ENCODE measurements at places on chromosomes 11 and 22.

DNA sequence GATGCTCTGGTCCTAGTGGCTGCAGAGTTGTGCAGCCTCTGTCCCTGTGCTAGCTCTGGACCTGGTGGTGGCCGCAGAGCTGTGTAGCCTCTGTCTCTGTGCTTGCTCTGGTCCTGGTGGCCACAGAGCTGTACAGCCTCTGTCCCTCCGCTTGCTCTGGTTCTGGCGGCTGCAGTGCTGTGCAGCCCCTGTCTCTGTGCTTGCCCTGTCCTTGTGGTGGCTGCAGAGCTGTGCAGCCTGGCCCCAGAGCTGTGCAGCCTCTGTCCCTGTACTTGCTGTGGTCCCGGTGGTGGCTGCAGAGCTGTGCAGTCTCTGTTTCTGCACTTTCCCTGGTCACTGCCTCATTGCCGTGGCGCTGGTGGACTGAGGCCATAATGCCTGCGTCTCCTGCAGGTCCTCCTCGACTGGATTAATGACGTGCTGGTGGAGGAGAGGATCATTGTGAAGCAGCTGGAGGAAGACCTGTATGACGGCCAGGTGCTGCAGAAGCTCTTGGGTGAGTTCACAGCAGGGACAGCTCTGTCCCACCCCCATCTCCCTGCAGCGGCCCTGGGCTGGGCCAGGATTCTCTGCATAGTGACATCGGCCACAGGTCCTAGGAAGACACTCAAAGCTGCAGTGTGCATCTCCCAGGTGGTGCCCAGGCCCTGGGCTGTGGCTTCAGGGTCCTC is 61.9 kb upstream of the PARVG start:
- DNase-seq = no peak
- H3K27me3 ChIP-seq = no peaks in the 10 kb centered on the region
- no peak overlapping the region for H3K4me3 ChIP-seq
- H3K27ac ChIP-seq = no peak overlapping the region
- H3K4me1 ChIP-seq = no peaks in the 10 kb centered on the region
- H3K36me3 ChIP-seq = no peaks in the 10 kb centered on the region

- H3K4me1 ChIP-seq = peaks cover 45% of the 10 kb centered on the region
- H3K36me3 ChIP-seq = no peaks in the 10 kb centered on the region
- no peaks in the 10 kb centered on the region for H3K27me3 ChIP-seq
These were observed 56.8 kb downstream of the CD6 start for GRCh38 chr11:61028135-61028729.

- H3K4me3 ChIP-seq = no peak overlapping the region
- H3K27me3 ChIP-seq = no peaks in the 10 kb centered on the region
- DNase-seq = no peak
- no peaks in the 10 kb centered on the region for H3K4me1 ChIP-seq
These were observed 929.0 kb downstream of the BRD1 start for GRCh38 chr22:48898524-48899250.

DNA sequence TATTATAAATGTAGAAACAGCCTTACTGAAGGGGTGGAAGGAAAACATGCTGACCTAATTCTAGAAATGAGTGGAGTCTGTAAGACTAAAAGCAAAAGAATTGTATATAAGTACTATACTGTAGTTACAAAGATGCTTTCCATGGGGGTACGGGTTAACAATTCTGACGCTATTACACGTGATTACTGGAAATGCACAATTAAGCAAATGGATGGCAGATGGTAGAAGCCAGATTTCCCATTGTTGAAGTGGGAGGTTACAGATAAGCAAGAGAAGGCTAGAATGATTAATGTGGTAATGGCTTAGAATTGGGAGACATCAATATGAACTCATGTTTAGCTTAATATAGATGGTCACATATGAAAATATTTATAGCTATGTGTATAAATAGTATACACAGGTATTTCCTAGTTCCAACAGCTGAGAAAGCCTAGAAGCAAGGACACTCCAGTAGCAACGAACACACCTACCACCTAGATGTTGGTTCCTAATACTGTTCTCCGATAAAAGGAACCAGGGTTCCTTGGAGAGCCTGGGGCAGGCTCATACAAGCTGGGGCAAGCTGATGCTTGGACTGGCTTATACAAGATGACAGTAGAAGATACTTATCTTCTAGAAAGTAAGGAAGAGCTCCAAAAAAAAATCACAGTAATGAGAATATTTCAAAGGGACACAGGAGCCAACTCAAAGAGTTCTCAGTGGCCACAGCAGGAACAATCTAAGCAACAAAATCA is 13.5 kb downstream of the SMC1B start:
- H3K27ac ChIP-seq = no peak overlapping the region
- H3K4me1 ChIP-seq = no peaks in the 10 kb centered on the region
- DNase-seq = no peak

GRCh38 chr11:68431984-68432645 is 28.4 kb upstream of the PPP6R3 start:
- DNase-seq = no peak
- no peaks in the 10 kb centered on the region for H3K4me1 ChIP-seq
- no peak overlapping the region for H3K4me3 ChIP-seq
- H3K27ac ChIP-seq = no peak overlapping the region
- H3K36me3 ChIP-seq = no peaks in the 10 kb centered on the region

Measured in T-cell (primary cell).